Fibroblast of the conjunctiva (primary cell): ENCODE measurements at places on chromosomes 5 and 9.

GRCh38 chr9:135189497-135189896, 102.0 kb downstream of the OLFM1 start:
- DNase-seq = no peak

DNA sequence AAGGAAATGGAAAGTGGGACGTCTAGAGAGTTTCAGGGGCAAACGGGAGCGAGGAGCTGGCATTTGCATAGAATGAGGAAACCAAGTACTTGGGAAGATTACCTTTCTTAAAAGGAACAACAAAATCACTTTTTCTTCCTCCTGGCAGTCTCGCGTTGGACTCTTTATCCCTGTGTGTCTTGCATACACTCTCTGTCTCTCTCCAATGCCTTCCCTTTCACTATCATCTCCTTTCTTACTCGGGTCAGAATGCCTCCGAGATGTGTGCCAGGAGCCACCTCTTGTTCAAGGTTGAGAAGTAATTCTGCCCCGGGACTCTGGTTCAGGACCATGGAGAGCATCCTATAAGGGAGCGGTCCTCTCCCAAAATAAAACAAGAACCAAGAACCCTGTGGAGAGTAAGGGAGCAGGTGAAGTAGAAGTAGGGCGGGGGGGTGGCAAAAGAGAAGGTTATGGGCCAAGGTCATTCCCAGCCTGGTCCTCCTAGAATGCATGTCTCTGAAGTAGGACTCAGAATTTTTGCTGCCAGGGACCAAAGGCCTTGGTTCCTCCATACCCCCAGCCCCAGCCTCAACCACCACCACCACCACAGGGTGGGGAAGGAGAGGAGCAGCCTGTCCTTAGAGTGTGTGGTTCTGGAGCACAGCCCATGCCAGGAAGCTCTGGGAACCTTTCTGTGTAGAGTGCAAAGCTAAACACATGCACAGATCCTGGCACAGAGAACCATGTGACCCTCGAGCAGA, 72.1 kb upstream of the ARAP3 start:
- no peak for DNase-seq

- peak; percentile 50 for DNase-seq
Measured at GRCh38 chr9:121743441-121744001, 92.1 kb downstream of the DAB2IP start.

DNA sequence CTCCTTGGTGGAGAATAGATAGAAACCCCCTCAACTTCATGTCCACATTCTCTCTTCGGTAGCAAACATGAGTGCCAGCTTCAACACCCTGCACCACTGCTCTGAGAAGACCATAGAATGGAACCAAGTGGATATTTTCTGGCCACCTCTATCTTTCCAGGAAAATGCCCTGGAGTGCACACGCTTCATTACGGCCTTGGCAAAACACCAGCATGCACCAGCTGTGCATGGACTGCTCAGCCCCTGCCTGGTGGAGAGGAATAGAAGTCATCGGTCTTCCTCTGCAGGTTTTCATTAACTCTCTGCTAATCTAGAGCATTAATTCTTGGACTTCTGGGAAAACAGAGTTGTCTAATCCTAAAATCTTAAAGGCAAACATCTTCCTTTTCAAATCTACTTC, 211.6 kb upstream of the TMEM161B start:
- no peak for DNase-seq

DNA sequence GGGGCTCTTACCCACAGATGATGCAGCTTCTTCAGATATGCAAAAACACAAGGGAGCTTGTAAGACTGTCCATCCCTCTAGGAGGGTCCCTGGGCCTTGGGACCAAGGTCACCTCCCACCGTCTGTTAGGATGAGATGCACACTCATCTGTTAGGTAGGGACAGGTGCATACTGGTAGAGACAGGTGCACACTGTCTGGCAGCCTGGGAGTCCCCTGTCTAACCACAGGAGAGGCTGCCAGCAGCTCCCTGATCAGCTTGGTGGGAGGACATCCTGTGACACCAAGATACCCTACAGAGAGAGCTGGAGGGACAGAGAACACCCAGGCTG, 13.2 kb downstream of the TSPAN17 start:
- no peak for DNase-seq

DNA sequence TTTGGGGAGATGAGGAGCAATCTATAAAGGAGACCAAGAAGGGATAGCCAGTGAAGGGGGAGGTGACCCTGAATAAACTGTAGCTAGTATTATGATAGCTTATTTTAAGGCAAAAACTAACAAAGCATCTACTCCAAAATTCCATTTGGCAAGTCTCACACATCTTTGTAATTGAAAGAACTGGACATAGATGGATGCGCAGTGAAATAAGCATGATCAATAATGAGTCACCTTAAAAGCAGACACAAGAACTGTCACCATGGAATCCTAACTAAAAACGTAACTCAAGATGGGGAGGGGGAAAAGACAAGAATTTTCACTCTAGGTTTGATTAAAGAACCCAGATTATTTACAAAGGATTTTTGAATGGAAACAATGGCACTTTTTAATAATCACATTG, 164.5 kb downstream of the MED27 start:
- peak; percentile 3 for DNase-seq

- peak; percentile 49 for DNase-seq
Measured at GRCh38 chr5:107893642-107894041, 222.9 kb upstream of the EFNA5 start.

GRCh38 chr5:68424799-68425537, 209.4 kb downstream of the PIK3R1 start:
- DNase-seq = no peak

DNA sequence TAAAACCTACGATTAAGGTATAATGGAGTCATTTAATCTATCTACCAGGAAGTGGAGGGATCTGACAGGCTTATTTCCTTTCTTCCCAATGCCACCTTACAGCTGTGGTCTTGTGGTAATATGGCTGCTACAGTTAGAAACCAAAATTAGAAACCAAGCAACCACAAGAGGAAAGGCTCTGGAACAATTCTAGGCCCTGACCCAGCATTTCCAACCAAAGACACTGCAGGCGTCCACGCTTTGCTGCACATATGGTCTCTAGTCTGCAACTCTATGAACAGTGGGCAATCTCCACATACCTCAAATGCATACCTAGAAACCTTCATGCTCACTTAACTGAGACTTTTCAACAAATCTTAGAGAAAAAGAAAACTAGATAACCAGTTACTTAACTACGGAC, 339.1 kb downstream of the NFIB start:
- DNase-seq = no peak

GRCh38 chr9:89988458-89988857, 383.6 kb downstream of the GADD45G start:
- DNase-seq = no peak

- no peak for DNase-seq
Measured at GRCh38 chr9:136931611-136932130, 12.9 kb downstream of the FBXW5 start.

GRCh38 chr9:32764139-32764538, 19.2 kb upstream of the TMEM215 start:
- no peak for DNase-seq

GRCh38 chr5:14201325-14202045, 58.3 kb downstream of the TRIO start:
- DNase-seq = no peak

DNA sequence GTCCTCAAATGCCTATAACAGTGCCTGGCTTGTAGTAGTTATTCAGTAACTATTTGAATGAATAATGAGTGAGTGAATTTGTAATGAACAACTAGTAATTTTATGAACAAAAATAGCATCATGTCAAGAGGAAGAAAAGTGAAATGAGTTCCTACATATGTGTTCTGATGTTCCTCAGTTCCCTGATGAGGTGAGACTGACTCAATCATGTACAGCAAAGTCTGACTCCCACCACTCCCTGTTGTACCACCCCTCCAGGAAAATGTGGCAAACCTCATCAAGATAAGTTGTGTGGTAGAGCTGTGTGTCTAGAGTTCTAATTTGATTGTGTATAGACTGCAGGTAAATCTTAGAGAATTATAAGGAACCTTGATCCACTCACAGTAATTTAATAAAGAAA, 201.6 kb downstream of the GOLPH3 start:
- DNase-seq = no peak

DNA sequence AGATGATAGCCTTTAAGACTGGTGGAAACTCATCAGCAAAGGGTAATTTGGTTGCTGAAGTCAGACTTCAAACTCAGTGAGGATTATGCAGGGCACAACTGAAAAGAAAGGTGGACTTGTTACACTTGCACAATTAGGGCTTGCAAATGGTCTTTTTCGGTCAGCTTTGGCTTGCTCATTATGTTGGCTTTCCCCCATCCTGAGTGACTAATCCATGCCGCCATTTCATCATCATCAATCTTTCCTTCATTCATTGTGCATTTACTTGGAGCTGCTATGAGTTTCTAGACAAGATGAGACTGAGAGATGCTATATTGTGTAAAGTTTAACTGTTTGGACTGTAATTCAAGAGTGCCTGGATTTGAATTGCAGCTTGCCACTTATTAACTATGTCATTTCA, 134.8 kb upstream of the PPP1R2B start:
- DNase-seq = no peak

- no peak for DNase-seq
Measured at GRCh38 chr9:113798062-113799030, 77.8 kb upstream of the ZNF618 start.

DNA sequence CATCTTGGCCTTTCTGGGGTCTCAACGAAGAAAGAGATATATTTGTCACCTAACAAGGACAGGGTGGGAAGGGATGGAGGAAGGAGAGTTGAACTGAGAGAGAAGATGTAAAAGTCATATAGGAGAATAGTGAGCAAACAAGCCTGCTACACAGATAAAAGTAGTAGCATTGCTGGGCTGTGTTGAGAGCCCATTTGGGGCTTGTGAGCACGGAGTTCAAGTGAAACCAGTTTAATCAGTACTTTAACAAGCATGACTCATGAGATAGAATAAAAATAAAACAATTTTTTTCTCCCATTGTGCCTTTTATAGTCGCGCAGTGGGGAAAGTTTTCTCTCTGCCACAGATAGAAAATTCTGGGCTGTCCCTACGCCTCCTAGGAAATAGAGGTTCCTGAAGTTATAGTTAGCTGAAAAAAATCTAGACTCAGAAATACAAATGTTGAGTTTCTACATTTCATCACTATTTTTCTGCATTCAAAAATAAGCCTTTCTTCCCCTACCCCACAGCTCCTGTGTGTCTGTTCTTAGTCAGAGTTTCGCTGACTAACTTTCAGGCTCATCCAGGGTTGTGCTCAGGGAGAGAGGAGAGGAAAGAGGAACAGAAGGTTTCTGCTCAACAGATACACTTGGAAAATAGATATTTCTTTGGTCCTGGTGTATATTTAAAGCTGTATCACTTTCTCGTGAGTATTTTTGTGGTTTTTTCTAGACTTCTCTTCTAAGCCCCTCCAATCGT, 395.8 kb upstream of the ADAMTSL1 start:
- DNase-seq = no peak

GRCh38 chr5:65262649-65263059, 219.1 kb downstream of the ADAMTS6 start:
- DNase-seq = peak; percentile 68

DNA sequence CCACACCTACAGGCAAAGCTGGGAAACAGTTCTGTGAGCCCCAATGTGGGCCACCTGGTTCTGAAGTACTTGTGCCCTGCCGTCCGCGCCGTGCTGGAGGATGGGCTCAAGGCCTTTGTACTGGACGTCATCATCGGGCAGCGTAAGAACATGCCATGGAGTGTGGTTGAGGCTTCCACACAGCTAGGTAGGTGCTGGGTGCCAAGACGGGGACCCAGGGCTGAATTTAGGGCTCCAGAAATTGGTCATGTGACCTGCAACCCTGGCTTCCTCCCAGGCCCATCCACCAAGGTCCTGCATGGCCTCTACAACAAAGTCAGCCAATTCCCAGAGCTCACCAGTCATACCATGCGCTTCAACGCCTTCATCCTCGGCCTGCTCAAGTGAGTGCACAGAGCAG, 46.9 kb upstream of the TESK1 start:
- DNase-seq = no peak

DNA sequence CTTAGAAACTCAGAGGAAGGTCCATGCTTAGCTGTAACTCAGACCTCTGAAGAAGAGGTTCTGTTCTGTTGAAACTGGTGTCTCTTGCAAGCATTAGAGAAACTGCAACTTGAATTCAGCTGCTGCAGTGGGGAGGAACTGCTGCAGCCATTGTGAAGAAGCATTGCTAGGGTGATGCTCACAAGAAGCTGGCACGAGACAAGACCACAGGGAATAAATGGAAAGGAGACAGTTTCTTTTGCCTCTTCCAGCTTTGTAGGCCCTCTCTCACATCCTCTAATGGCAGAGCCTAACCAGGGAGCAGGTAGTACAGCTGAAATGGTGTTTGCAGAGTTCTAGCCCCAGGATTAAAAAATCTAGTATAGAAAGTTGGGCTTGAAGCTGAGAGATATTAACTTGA, 148.0 kb upstream of the DMAC1 start:
- DNase-seq = no peak

DNA sequence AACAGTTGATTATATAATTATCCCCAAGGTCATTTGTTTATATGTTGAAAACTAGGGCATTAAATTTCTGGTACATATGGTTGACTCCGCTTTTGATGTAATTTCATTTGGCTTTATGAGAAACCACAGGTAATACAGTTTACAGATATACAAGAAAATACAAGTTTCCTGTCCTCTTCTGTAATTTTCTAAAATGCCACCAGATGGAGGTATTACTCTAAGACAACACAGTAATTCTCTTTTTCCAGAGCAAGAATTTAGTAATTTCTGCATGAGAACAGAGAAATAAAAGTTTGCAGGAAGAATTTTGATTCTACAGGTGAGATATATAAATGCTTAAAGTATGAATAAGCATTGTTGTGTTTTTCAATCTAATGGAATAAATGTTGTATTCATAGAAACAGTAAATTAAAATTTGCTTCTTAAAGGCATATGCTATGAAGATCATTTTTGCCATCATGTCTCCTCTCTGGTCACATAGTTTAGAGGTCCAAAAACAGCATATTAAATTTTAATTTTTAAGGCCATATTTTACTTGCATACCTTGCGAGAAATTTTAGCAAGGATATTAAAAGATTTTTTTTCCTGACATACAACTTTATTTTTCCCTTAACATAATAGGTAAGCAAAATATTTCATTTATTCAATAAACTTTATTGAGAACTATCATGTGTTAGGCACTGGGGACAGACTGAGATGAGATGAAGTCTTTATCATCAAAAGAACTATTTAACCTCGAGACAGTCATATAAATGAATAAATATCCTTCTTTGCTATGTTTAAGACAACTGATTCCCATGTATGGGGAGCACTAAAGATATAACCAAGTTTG, 22.7 kb downstream of the CHD1 start:
- no peak for DNase-seq

GRCh38 chr5:154795235-154795596, 40.0 kb downstream of the LARP1 start:
- no peak for DNase-seq

DNA sequence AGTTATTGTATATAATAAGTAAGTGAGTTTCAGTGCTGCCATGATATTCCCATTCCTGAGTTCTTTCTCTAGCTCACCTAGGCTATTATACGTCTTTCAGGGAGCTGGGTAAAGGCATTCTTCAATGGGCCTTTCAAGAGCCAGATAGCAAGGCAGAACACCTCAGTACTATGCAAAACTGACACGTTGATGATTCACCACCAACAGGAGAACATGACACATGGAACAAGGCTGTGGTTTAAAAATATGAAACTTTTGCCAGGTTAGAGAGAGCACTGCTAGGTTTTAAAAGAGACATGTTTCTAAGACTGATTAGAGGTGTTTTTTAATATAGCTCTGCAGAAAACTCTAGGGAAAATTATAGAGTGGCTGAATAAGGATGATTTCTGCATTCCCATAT, 95.9 kb downstream of the UGCG start:
- no peak for DNase-seq

- no peak for DNase-seq
Measured at GRCh38 chr5:71971862-71972261, 135.4 kb upstream of the MAP1B start.
